ENCODE measurements at places on chromosomes 1 and 21.

GRCh38 chr1:24293392-24294227 lies 25.5 kb upstream of the GRHL3 start:
- no peak for DNase-seq

DNA sequence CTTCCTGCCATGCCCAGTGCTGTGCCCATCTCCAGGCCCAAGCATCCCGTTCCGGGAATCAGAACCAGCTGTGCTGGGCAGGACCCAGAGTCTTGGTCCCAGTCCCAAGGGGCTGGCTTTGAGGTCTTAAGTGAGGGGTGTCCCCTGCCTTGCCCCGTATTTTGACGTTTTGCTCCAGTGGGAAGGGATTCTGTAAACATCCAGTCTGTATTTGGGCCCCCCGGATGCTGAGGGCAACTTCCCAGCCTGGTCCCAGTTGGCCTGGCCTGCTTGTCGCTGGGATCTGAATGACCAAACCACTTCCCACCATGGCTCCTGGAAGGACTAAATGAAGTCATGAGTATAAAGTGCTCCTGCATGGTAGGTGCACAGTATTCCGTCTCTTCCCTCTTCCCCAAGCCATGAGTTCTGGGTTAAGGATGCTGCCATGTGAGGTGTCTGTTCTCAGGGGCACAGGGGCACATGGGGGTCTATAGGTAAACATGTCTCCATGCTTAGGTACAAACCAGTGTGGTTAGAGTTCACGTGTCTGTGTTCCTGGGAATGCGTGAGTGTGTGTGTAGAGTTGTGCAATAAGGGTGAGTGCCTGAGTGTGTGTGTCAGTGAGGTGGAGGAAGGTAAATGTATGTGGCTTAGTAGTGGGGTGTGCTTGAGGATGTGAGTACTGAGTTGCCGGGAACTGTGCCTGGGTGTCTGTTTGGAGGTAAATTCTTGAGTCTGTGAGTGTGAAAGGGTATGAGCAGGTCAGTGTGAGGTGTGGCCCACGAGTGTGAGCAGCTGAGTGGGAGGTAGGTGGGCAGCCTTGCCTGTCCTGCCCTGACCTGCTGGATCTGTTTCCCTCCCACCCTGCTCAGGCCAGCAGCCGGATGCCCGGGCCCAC lies 1.5 kb downstream of the B4GALT2 start:
- no peak for DNase-seq

DNA sequence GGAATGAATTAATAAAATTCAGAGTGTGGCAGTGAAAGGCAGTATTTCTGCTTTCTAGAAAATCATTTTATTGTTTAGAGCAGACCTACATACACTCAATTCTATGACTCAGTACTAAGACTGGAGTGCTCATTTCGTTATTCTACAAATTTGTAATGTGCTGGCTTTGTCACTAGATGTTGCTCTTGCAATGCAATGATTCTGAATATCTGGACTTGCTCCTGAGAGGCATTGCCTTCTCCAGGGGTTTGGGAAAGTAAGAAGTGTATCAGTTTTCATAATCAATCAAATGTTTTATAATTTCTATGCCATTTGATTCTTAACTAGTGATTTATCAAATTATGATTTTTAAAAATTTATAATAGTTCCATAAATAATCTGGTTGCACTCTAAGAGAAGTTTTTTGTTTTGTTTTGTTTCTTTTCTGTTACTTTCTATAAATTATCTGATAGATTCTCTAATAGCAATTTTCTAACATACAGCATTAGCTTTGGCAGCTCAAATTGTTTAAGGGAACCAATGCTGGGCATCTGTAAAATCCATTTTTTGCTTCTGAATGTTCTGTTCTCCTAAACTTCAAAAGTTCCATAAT lies 280.5 kb upstream of the SGIP1 start:
- no peak for DNase-seq

DNA sequence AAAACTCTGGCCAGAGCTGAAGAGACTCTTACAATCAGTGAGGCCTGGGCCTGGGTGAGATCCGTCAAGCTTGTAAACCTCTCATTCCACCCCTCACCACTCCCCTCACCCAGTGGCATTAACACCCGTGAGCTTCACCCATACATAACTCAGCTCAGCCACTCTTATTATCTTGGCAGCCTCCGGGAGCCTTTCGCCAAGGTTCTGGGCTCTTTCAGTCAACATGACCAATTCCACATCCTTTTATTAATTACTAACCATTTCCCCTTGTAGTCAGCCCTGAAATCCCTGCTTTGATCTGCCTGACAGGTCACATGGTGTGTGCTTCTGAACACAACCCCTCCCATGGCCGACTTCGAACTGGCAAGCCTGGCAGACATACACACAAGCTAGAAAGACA lies 134.8 kb downstream of the SETD4 start:
- no peak for DNase-seq

- no peak for DNase-seq
Measured at GRCh38 chr1:6417961-6418667, 1.6 kb downstream of the HES2 start.

GRCh38 chr1:180530501-180530900 lies 28.1 kb upstream of the ACBD6 start:
- no peak for DNase-seq

DNA sequence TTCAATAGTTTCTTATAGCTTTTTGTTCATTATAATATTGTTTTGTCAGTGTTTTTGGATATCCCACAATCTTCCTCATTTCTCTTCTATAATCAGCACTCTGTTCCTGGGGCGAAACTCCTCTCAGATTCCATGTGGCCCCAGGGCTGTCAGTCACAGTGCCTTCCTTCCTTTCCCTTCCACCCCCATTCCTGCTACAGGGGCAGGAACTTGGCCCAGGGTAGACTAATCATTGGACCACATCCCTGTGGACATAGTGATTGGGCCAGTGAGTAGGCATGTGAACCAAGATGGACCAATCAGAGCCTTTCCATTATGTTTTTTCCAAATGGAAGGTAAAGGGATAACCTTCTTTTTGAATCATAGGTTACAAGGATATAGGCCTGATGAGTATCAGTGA lies 78.3 kb downstream of the PGM1 start:
- no peak for DNase-seq

DNA sequence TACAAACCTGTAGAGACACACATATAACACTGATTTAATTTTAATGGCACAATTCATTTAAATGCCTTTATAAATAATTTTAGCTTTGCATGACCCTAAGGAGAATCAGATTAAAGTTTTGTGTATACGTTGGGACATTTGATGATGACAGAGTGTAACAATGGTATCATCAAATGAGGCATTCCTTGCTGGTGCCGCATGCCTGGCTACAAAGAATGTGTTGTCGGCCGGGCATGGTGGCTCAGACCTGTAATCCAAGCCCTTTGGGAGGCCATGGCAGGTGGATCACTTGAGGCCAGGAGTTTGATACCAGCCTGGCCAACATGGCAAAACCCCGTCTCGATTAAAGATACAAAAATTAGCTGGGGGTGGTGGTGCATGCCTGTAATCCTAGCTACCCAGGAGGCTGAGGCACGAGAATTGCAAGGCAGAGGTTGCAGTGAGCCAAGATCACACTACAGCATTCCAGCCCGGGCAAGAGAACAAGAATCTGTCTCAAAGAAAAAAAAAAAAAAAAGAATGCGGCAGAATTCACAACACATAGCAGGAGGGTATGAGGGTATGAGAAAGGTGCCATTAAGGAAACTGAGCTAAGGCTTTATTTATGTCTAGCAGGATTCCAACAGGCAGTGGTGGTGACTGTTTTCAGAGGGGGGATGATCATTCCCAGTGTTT lies 58.9 kb downstream of the PTPN14 start:
- no peak for DNase-seq

Measured in posterior cingulate gyrus (tissue), 11 donors.